Psoas muscle (tissue), 8 donors: ENCODE measurements at places on chromosomes 11 and 22. TPM values are rescaled to one million over a fixed set of nuclear protein-coding genes. Genes with fewer than 3 reads are reported as not detected.

- H3K4me1 ChIP-seq: no peaks in the 10 kb centered on the region
- no peak overlapping the region for H3K4me3 ChIP-seq
- DNase-seq: no peak
- H3K27me3 ChIP-seq: no peaks in the 10 kb centered on the region
These were observed 72.6 kb downstream of the SCN3B start for GRCh38 chr11:123581651-123582399.

- H3K4me3 ChIP-seq: no peak overlapping the region
- no peak for DNase-seq
- no peaks in the 10 kb centered on the region for H3K4me1 ChIP-seq
- H3K36me3 ChIP-seq: no peaks in the 10 kb centered on the region
- no peak overlapping the region for H3K27ac ChIP-seq
- H3K27me3 ChIP-seq: no peaks in the 10 kb centered on the region
These were observed 20.6 kb downstream of the KCNQ1 start for GRCh38 chr11:2465202-2466068.

- no peaks in the 10 kb centered on the region for H3K27me3 ChIP-seq
- H3K27ac ChIP-seq: peak overlapping the region; percentile 76
- H3K36me3 ChIP-seq: peaks cover 45% of the 10 kb centered on the region
- H3K4me3 ChIP-seq: no peak overlapping the region
These were observed 37.0 kb upstream of the PPARA start for GRCh38 chr22:46113110-46113909.

DNA sequence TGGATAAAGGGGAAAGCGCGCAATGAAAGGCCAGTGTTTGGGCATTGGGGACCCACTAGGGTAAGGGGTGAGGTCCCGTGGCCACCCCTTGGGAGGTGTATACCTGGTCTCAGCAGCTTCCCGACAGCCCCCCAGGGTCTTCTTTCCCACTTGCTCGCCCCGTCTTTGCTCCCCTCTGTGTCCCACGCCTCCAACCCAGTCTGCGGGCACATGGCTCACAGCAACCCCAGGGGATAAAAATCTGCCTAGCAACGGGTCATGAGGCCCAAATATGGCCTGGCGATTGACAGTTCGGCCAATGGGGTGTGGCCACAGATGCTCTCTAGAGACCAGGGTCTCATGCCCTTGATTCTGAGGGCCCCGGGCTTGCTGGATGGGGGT lies 41.6 kb downstream of the AHNAK start:
- peaks cover 39% of the 10 kb centered on the region for H3K4me1 ChIP-seq
- H3K4me3 ChIP-seq: peak overlapping the region; percentile 38
- DNase-seq: no peak
- no peaks in the 10 kb centered on the region for H3K36me3 ChIP-seq
- H3K27ac ChIP-seq: no peak overlapping the region

DNA sequence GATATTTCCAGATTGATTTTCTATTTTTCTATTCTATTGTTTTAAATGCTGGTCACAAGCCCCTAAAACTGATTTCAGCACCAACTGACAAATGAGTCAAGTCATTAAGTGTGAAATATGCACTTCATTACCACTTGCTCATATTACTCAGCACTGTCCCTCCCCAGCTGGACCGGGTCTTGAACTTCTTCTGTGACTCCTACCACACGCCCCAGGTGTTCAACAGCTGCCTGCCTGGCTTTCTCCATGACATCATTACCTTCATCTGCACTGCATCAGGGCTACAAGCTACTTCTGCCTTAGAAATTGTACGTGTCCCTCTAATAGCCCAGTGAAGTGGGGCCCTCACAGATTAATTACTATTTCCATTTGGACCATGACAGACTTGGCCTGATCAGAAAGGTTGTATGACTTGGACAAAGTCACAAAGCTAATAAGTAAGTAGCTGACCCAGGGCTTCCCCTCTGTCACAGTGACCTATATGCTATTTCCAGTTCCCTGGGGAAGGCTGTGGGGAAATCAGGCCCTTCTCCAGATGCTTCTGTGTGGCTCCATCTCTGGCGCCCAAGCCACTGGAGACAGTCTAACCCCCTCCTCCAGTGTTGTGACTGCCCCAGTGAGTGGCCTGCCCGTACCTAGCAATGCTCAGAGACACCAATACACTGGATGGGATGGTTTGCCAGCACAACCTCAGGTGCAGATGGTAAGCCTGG lies 18.1 kb downstream of the TBC1D10A start:
- DNase-seq: no peak
- H3K36me3 ChIP-seq: no peaks in the 10 kb centered on the region
- H3K27ac ChIP-seq: no peak overlapping the region
- no peak overlapping the region for H3K4me3 ChIP-seq
- H3K27me3 ChIP-seq: no peaks in the 10 kb centered on the region
- peaks cover 31% of the 10 kb centered on the region for H3K4me1 ChIP-seq

DNA sequence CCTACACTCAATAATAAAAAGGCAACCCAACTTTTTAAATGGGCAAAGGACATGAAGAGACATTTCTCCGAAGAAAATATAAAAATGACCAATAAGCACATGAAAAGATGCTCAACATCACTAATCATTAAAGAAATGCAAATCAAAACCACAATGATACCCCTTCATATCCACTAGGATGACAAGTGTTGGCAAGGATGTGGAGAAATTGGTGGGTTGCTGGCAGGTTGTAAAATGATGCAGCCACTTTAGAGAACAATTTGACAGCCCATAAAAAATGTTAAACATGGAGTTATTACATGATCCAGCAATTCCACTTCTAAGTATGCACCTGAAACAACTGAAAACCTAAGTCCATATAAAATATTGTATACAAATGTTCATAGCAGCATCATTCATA lies 73.2 kb upstream of the LMO2 start:
- no peaks in the 10 kb centered on the region for H3K4me1 ChIP-seq
- no peaks in the 10 kb centered on the region for H3K36me3 ChIP-seq
- H3K27me3 ChIP-seq: no peaks in the 10 kb centered on the region
- no peak overlapping the region for H3K4me3 ChIP-seq
- H3K27ac ChIP-seq: no peak overlapping the region

DNA sequence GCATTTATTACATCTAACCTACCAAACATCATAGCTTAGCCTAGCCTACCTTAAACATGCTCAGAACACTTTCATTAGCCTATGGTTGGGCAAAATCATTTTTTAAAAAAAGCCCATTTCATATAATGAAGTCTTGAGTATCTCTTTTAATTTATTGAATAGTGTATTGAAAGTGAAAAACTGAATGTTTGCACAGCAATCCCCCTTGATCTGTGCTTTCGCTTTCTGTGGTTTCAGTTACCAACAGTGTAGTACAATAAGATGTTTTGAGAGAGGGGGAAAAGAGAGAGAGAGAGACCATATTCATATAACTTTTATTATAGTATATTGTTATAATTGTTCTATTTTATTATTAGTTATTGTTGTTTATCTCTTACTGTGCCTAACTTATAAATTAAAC lies 8.4 kb upstream of the MAP6 start:
- H3K4me1 ChIP-seq: no peaks in the 10 kb centered on the region
- no peak overlapping the region for H3K27ac ChIP-seq
- no peak for DNase-seq
- no peaks in the 10 kb centered on the region for H3K36me3 ChIP-seq

GRCh38 chr11:108551651-108552462 lies 41.7 kb downstream of the EXPH5 start:
- H3K4me3 ChIP-seq: no peak overlapping the region
- DNase-seq: no peak
- no peaks in the 10 kb centered on the region for H3K4me1 ChIP-seq
- no peaks in the 10 kb centered on the region for H3K36me3 ChIP-seq
- H3K27ac ChIP-seq: no peak overlapping the region

- no peaks in the 10 kb centered on the region for H3K27me3 ChIP-seq
- no peaks in the 10 kb centered on the region for H3K36me3 ChIP-seq
- no peak overlapping the region for H3K4me3 ChIP-seq
- no peak overlapping the region for H3K27ac ChIP-seq
- no peaks in the 10 kb centered on the region for H3K4me1 ChIP-seq
- DNase-seq: no peak
These were observed 277.4 kb upstream of the SESN3 start for GRCh38 chr11:95508219-95508890.

GRCh38 chr22:48037618-48038017 lies 1275.2 kb downstream of the TBC1D22A start:
- DNase-seq: no peak
- no peak overlapping the region for H3K27ac ChIP-seq
- H3K4me3 ChIP-seq: no peak overlapping the region
- H3K4me1 ChIP-seq: no peaks in the 10 kb centered on the region
- H3K27me3 ChIP-seq: peaks cover 3% of the 10 kb centered on the region
- H3K36me3 ChIP-seq: no peaks in the 10 kb centered on the region

Gene DEFB131B
- total RNA-seq: not detected

Gene JHY
- 0.36 TPM for total RNA-seq

Gene APOL5
- 0.45 TPM for total RNA-seq

Gene SLC25A18
- 10.4 TPM for total RNA-seq

Gene PGA4
- not detected for total RNA-seq
